ENCODE measurements at places on chromosomes 5 and 9. TPM values are rescaled to one million over a fixed set of nuclear protein-coding genes. Genes with fewer than 3 reads are reported as not detected.
A peak's percentile ranks its signal among the peaks of the same experiment; 100 is the strongest.

ARSI gene
- total RNA-seq = 4.5 TPM

IL5 gene
- not detected for total RNA-seq

TRMO gene
- 48.0 TPM for total RNA-seq

- peak; percentile 61 for DNase-seq
Measured at GRCh38 chr5:8908055-8908683, 637.7 kb downstream of the SEMA5A start.

DNA sequence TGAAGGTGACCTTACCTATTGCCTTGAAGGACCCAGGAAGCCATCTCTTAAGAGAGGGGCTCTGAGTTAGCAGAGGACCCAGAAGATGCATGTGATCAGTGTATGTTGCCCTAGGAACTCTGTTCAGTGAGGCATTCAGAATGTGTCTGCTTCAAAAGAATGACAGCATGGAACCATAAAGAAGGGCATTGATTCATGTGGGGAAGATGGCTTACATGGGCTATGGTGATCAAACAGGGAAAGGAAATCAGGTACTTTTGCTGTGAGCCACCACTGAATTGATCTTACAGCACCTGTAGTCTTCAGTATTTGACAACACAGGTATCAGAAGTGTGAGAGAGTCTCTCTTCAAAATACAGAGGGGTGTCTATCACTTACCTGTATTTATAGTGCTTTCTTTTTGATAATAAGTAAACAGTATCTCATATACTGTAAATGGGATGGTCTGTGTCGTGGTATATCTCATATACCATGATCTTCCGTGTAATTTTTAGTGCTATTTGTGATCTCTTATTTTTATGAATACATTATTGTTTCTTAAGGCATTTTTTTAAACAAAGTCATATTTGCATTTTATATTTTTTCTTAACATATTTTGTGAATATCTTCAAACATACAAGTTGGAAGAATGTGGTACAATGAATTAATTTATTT is 57.0 kb downstream of the FOCAD start:
- DNase-seq = no peak

- DNase-seq = no peak
Measured at GRCh38 chr5:62011089-62011664, 294.8 kb upstream of the KIF2A start.

- DNase-seq = peak; percentile 85
Measured at GRCh38 chr9:84261070-84261746, 79.3 kb downstream of the SLC28A3 start.

DNA sequence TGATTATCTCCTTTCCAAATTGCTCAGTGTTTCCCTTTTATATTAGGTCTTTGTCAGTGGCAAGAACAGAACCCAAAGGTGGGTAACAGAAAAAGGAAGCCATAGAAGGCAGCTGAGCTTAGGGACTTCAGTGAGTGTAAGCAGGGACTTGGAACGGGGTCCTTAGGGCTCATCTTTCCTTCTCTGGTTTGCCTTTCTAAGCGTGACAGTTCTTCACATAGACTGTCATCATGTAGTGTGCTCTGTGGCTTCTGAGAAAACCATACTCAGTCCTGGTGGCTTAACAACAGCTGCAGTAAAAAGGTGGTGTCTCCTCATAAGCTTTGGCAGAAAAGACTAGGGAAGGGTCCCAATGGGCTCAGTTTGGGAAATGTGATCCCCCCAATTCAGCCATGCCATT is 108.8 kb downstream of the SLC12A2 start:
- no peak for DNase-seq

- DNase-seq = peak; percentile 86
Measured at GRCh38 chr5:80082731-80083100, 47.6 kb downstream of the THBS4 start.

DNA sequence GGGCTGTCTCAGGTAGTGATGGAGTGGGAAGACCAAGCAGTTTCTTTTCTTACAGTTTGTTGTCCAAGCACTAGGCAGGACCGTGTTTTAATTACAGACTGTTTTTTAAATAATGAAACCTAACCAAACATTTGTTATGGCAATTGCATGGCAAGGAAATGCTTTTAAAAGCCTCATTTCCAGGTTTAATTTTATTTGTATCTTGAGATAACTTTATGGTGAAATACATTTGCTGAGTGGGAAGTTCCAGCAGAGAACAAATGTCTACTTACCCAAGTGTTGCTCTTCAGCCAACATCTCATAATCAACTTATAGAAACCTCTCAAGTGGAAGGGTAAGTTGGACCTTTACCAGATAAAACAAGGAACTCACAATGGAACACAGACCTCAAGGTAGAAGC is 11.8 kb upstream of the LHFPL2 start:
- DNase-seq = no peak

GRCh38 chr5:157978061-157978460 is 119.1 kb upstream of the CLINT1 start:
- no peak for DNase-seq

Data from Daoy (cell line).